Osteocyte (in vitro differentiated cells): ENCODE measurements at places on chromosomes 7 and 10. TPM values are rescaled to one million over a fixed set of nuclear protein-coding genes. Genes with fewer than 3 reads are reported as not detected.

Gene PIK3AP1
- 0.19 and 0.39 TPM in 2 replicates for total RNA-seq

Gene CCDC172
- not detected in 2 replicates for total RNA-seq

Gene TMEM248
- 101 and 104 TPM in 2 replicates for total RNA-seq

Gene LIPJ
- total RNA-seq: not detected in 2 replicates

Gene BMPR1A
- 75.5 and 79.6 TPM in 2 replicates for total RNA-seq

- no peak overlapping the region for H3K27ac ChIP-seq
- DNase-seq: no peak
- no peaks in the 10 kb centered on the region for H3K36me3 ChIP-seq
- peaks cover 4% of the 10 kb centered on the region for H3K27me3 ChIP-seq
These were observed 249.7 kb downstream of the MTERF1 start for GRCh38 chr7:91630581-91631380.

GRCh38 chr10:72263613-72264241 is 10.0 kb upstream of the DDIT4 start:
- peak overlapping the region; percentile 44 for H3K27ac ChIP-seq
- H3K27me3 ChIP-seq: no peaks in the 10 kb centered on the region
- no peaks in the 10 kb centered on the region for H3K36me3 ChIP-seq
- DNase-seq: no peak
- peaks cover 40% of the 10 kb centered on the region for H3K4me1 ChIP-seq

DNA sequence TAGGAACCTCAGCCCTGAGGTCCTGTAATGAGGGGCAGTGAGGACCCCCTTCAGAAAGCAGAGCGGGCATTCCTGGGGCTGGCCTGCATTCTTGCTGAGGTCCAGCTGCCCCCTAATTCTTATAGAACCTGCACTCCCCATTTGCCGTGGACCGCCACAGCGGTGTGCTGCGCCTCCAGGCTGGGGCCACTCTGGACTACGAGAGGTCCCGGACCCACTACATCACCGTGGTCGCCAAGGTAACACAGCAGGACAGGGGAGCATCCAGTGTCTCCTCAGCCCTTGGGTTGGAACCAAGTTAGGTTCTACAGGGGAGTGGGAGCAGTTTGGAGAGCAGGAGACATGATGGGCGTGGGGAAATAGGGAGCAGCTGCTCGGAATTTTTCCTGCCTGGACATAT is 7.3 kb downstream of the CDHR1 start:
- no peak for DNase-seq
- no peaks in the 10 kb centered on the region for H3K4me1 ChIP-seq
- no peak overlapping the region for H3K27ac ChIP-seq
- peaks cover 20% of the 10 kb centered on the region for H3K27me3 ChIP-seq
- H3K4me3 ChIP-seq: no peak overlapping the region
- H3K36me3 ChIP-seq: no peaks in the 10 kb centered on the region

GRCh38 chr10:100370714-100371481 is 23.9 kb downstream of the SCD start:
- no peaks in the 10 kb centered on the region for H3K27me3 ChIP-seq
- H3K4me3 ChIP-seq: peak overlapping the region; percentile 62
- H3K36me3 ChIP-seq: no peaks in the 10 kb centered on the region
- DNase-seq: peak; percentile 88
- no peak overlapping the region for H3K27ac ChIP-seq

GRCh38 chr7:100867776-100868485 is 744 bp downstream of the TRIP6 start:
- peaks cover 34% of the 10 kb centered on the region for H3K4me1 ChIP-seq
- DNase-seq: no peak
- H3K36me3 ChIP-seq: peaks cover 14% of the 10 kb centered on the region
- H3K27ac ChIP-seq: peak overlapping the region; percentile 88
- H3K27me3 ChIP-seq: no peaks in the 10 kb centered on the region

GRCh38 chr10:102492344-102492939 is 10.1 kb downstream of the ACTR1A start:
- H3K4me1 ChIP-seq: peaks cover 4% of the 10 kb centered on the region
- H3K4me3 ChIP-seq: no peak overlapping the region
- no peak for DNase-seq
- no peak overlapping the region for H3K27ac ChIP-seq

GRCh38 chr7:7427363-7427762 is 108.3 kb downstream of the COL28A1 start:
- H3K4me1 ChIP-seq: peaks cover 37% of the 10 kb centered on the region
- no peak for DNase-seq
- H3K36me3 ChIP-seq: no peaks in the 10 kb centered on the region
- no peak overlapping the region for H3K4me3 ChIP-seq
